Activated T-cell treated with anti-CD3 and anti-CD28 coated beads, Interleukin-2, amount 50 U/mL, for 1 hour (primary cell): ENCODE measurements at places on chromosomes 1 and 21.

- DNase-seq = no peak
Measured at GRCh38 chr1:64536836-64537490, 67.0 kb downstream of the CACHD1 start.

DNA sequence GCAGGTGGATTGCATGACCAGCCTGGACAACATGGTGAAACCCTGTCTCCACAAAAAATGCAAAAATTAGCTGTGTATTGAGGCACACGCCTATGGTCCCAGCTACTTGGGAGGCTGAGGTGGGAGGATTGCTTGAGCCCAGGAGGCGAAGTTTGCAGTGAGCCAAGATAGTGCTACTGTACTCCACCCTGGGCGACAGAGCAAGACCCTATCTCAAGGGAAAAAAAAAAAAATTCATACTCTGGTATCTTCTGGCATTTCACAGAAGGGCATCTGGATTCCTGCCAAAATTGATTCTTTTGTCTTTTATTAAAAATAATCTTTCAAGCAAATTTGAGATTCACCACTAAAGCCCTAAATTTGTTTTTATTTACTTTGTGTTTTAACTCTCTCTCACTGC lies 19.2 kb downstream of the CLIC4 start:
- no peak for DNase-seq

DNA sequence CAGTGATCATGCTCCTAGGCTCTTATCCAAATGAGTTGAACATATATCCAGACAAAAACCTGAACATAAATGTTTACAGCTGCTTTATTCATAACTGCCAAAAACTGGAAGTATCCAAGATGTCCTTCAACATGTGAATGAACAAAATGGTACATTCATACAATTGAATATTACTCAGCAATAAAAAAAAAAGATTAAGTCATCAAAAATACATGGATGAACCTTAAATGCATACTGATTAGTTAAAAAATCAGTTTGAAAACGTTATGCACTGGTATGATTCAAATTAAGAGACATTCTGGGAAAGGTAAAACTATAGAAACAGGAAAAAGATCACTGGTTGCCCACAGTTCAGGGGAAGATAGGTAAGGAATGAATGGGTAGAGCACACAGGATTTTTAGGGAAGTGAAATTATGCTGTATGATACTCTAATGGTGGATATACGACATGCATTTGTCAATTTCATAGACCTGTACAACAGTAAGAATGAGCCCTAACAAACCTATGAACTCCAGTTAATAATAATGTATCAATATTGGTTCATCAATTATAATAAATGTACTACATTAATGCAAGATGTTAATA lies 3.1 kb downstream of the LRRC40 start:
- DNase-seq = no peak

GRCh38 chr1:220873868-220874655 lies 5.2 kb upstream of the HLX start:
- no peak for DNase-seq
